ENCODE measurements at places on chromosomes 2 and 18.

DNA sequence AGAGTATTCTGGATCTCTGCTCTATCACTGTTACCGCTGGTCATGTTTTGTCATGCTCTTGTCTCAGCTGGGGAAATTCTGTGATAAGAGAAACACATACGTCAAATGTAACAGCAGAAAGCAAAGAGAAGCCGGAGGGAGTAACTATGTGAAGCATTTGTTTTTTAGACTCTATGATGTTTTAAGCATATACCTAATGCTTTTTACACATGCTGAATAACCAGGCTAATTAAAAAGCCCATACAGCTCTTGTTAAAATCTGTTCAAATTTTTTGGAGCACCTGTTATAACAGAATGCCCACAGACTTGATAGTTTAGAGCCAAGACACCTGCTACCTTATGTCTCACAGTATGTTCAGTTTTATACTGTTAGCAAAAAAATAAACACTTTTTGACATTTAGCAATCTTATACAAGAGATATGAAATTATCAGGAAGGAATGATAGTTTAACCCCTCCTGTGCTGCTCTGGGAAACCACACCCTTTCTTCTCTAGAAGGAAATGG, 92.3 kb upstream of the TANK start:
- no peak for DNase-seq

DNA sequence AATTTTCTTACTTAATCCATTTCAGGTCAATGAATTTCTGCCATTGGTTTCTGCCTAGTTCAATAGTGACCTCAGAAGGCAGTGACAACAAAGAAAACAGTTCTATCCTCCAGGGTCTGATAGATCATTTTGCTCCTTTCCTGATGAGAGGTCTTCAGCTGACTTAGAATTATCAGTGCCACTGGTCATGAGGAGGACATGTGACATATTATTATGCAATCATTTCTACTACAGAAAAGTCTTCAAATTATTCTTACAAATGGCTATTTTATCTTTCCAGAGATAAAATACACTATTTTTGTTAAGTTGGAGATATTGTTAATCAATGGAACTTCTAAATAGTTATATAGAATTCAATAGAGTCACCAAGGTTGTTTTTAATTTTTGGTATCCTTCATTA, 360.0 kb upstream of the GALNT5 start:
- DNase-seq: no peak

DNA sequence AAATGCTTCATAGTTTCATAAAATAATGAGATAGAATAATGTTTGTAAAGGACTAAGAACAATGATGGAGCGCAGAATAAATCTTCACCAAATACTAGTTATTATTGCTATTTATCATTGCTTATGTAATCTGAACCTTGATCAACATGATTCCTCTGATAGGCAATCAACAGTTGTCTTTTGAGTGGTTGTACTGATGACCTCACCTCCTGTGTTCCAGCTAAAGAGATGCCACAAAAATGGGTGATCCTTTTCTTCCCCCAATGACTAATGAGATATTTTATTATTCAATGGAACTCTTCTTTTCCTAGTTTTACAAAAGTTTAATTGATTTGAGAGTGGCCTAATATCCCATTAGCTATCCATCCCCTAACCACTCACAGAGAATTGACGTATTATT, 784.0 kb upstream of the FSHR start:
- no peak for DNase-seq

DNA sequence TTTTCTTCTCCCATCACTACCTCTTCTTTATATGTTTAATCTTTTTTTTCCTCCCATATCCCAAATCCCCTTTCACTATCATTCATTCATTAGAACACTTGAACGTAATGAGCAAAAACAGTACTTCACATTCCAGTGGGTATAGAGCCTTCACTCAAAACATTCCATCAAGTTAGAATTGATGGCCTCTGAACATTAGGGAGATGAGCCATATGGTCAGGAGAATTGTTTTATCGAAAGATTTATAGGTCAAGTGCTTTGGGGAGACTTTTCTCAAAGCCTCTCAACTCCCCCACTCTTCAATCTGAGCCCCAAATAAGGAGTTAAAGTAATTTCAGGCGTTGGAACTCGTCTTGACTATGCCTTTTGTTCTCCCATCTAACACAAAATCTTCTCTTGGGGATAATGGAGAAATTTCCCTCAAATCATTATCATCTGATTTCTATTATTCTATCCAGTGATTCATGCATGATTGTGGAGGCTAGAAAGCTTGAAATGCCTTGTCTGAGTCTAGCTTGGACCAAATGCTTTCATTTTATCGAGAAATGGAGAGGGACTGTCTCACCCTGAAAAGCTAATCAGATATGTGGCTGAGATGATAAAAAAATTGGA, 79.2 kb downstream of the KIAA2012 start:
- no peak for DNase-seq

- no peak for DNase-seq
Observed at GRCh38 chr2:59684116-59684770, 869.2 kb downstream of the BCL11A start.

GRCh38 chr2:106516436-106516835, 29.3 kb downstream of the CD8B2 start:
- DNase-seq: no peak

DNA sequence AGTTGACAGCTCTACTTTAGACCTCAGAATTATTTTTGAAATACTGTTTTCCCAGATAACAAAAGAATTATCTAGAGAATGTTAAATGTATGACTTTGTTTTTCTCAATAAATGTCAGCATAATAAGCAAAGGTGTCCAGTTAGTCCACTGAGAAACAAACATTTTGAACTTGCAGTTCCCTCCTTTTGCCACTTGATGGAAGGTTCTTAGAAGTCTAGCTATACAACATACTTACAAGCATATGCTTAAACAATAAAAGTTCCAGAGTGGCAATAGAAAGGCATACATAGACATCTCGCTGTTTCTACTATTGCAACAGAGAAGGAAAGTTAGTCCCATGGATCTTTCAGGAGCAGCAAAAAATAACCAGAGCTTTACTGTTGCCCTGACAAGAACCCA, 11.8 kb downstream of the NDUFA10 start:
- DNase-seq: no peak
